ENCODE measurements at places on chromosomes 1 and 21.

GRCh38 chr1:59013276-59013927, 229.6 kb upstream of the JUN start:
- DNase-seq: no peak

GRCh38 chr1:114290341-114290740, 136.7 kb upstream of the SYT6 start:
- DNase-seq: no peak

DNA sequence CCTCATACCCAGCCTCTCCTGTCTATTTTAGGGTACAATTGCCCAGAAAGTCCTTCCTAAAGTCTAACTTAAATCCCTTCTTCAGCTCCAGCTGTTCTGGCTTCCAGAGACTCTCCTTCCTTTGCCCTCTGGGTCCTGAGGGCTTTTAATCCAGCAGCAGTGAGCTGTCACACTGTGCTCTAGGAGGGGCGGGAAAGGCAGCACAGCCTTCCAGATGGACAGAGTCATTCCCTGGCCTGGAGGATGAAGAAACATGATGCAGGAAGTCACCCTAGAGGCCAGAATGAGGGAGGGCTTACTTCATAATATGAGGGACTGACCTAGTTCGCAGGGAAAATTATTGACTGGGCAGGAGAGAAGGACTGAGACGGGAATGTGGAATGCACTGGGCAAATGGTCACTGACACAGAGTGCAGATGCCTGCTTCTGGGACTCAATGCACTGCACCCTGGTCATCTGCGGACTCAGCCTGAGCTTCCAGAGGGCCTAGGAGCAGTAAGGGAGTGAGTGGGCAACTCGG, 1.3 kb downstream of the SH2D2A start:
- no peak for DNase-seq

DNA sequence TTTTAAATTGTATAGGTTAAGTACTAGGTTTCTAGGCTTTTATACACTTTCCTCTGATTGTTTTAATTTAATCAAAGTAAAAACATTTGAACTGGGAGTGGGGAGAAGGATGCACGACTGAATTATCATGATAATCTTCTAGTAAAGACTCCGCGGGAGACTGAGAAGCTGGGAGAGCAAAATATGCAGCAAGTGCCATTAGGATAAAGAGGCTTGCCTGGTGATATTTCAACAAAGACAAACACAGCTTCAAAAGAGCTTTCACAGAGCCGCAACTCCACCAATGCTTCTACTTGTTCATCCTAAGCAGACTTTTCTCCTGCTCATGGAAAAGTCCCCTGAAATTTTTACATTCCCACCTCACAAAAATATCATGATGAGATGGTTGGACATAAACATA, 239.0 kb upstream of the PTBP2 start:
- no peak for DNase-seq
